ENCODE measurements at places on chromosomes 3 and 15.

- DNase-seq, result no peak
These were observed 7.2 kb upstream of the MUC13 start for GRCh38 chr3:124941771-124942170.

DNA sequence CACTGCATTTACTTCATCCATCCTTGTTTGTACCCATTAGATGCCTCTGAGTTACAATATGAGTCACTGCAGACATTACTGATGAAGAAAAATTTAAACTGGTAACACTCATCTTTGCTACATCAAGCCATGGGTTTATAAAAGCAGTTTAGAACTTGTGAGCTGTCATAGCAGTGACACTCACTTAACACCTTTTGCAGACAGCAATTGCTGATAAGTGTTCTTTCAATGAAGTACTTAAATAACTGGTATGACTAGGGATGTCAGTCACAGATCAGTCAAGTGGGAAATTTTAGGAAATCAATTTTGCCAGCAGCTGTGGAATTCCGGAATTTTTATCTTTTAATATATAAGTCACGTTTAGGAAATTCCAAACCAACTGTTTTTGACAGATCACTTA lies 643.0 kb downstream of the TBL1XR1 start:
- DNase-seq, result no peak

DNA sequence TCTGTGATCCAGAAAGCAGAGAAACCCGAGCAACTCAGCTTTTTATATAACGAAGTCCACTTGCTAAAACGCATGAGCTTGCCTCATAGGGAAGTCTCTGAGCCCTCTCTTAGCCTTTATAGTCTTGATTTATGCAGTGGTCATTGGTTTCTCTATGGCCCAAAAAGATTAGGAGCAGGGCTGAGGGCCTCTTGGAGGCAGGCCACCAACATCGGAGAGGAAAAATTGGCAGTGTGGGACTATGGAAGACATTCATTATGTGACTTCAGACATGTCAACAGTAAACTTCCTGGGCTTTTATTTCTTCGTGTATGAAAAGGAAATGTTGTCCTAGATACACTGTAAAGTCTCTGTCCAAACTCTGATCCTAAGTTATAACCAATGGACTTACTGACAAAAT lies 13.5 kb downstream of the RAB8B start:
- no peak for DNase-seq

DNA sequence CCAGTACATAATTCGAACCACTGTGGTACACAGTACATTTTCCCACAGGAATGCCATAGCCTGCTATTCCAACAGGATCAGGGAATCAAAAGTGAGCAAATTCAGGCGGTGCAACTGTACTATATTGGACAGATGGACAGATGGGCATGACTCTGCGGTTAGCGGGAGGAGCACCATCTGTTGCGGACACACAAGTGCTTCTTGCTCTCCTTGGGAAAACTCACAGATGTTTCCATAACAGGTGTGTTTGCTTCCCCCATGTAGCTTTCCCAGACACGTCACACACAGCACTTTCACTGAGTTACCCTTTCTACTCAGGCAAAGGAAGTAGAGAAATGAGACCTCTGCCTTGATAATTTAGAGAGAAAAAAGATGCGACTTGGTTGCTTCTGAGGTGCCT lies 325.1 kb upstream of the THBS1 start:
- DNase-seq, result no peak

DNA sequence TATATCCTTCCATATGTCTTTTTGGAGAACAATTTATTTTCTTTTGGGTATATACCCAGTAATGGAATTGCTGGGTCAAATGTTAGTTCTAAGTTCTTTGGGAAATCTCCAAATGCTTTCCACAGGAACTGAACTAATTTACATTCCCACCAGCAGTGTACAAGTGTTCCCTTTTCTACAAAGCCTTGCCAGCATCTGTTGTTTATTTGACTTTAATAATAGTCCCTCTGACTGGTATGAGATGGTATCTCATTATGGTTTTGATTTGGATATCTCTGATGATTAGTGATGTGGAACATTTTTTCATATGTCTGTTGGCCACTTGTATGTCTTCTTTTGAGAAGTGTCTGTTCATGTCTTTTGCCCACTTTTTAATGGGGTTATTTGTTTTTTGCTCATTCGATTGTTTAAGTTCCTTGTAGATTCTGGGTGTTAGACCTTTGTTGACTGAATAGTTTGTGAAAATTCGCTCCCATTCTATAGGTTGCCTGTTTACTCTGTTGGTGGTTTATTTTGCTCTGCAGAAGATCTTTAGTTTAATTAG lies 48.4 kb downstream of the TMEM45A start:
- no peak for DNase-seq

DNA sequence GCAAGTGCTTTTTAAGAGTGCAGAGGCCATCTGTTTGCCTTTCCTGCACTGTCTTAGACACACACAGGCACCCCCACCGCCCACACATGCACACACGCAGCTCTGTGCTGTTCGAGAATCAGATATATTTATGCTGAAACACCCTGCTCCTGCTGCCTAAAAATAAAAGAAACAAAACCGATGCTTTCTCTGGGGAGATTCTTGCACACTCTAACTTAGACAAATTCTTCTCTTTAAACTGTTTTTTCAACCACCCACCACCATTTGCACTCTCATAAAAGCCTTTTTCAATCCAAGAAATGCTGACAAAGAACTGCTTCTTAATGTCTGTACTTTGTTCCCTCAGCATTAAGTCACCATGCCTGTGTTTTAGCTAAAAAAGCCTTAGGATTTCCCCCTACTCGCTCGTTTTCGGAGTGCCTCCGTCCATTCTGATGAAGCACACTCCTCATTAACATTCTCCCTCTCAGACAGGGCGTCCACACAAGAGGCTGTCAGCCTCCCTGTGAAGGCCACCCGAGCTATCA lies 26.2 kb downstream of the SLC12A8 start:
- no peak for DNase-seq

GRCh38 chr3:150124142-150124541 lies 153.4 kb upstream of the PFN2 start:
- DNase-seq, result no peak

DNA sequence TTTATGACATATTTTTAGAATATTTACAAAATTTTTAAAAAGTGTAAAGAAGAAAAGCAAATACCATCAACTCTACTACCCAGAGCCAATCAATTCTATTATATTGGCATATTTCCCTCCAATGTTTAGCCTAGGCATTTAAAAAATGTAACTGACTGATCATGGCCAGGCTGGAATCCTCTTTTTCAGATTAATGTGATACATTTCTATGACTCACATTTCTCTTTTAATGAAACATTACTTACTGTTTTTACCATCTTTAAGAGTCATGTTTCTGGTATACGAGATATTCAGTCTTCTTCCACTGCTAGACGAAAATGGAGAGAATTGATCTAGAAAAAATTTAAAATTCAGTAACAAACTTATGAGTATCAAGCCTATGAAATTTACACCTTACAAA lies 53.4 kb upstream of the DCUN1D1 start:
- DNase-seq, result no peak

DNA sequence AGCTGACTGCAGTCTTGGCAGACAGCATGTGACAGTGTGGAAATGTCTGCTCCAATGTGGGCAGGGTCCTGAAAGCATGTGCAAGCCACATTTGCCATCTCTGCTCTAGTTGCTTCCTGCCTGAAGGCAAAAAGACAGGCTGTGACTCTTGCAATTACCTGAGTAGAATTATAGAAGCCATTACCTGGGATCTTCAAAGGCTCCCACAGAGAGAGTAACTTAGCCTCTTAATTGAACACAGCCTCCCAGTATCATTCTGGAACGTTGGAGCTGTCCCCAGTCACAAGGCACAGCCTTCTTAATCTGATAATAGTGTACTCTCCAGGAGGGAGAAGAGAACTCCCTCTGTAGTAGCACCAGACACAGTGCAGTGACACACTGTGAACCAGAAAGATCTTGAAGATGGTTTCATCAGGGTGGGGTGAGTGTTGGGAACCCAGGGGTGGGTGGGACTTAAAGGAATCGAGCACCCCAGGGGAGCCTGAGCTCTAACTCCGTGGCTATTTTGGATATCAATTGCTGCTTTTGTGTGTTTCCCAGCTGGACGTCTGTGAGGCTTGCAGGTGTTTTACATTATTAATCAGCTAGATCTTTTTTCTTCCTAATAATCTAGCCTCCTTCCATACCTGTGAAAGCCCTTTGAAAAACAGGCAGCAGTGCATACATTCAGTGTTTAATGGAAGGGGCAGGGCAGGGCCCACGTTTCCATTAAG lies 40.6 kb upstream of the GLCE start:
- DNase-seq, result no peak

GRCh38 chr3:98764472-98764884 lies 1.3 kb downstream of the ST3GAL6 start:
- no peak for DNase-seq

DNA sequence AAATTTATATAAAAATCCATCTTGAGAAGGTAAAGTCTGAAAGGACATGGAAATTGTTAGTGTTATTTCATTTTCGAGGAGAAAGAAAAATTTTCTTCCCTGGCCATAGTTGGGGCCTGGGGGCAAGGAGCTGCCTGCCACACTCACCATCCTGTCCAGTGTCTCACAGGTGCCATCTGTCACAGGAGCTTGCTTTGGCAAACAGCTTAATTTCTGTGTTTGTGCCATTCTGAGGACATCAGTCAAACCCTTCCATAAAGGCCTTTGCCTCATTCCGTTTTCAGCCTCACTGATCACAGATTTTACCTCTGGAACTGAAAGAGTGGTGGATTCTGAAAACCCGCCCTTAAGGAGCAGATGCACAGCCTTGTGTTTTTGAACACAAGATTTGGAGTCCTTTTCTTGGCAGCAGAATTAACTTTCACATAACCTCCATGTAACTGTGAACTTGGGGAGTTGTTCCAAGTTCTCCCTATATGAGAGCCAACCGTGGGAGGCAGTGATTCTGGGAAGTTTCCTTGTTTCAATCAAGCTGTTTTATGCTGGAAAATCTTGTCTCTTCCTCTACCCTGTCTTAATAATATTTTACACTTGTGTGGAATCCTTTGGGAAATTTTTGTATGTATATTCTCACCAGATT lies 254.7 kb downstream of the CACNA2D3 start:
- no peak for DNase-seq

GRCh38 chr3:188839187-188839695 lies 332.5 kb upstream of the TPRG1 start:
- DNase-seq, result no peak

GRCh38 chr15:67051088-67052045 lies 14.0 kb upstream of the SMAD3 start:
- DNase-seq, result no peak

- no peak for DNase-seq
These were observed 23.1 kb downstream of the AADAC start for GRCh38 chr3:151837057-151837456.

GRCh38 chr3:132405188-132405587 lies 12.1 kb upstream of the DNAJC13 start:
- no peak for DNase-seq

GRCh38 chr15:77599899-77600298 lies 32.8 kb downstream of the LINGO1 start:
- DNase-seq, result no peak

GRCh38 chr3:185709251-185709955 lies 115.4 kb downstream of the IGF2BP2 start:
- DNase-seq, result no peak

DNA sequence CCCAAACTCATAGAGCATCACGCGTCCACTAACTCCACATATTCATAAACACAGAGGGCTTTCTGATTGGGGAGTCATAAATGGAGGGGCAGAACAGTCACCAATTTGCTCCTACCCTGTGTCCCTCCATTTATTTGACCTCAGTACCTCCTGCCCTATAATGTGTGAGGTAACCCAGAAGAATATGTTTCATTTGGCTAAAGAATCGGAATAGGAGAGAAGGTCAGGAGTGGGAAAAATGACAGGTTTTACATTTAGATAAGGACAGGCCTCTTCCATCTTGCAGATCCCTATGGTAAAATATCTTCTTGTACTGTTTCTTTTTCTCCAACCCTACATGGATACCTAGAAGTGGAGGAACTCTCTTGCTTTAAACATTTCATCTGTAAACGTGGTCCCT lies 578.0 kb downstream of the TUSC7 start:
- DNase-seq, result no peak

DNA sequence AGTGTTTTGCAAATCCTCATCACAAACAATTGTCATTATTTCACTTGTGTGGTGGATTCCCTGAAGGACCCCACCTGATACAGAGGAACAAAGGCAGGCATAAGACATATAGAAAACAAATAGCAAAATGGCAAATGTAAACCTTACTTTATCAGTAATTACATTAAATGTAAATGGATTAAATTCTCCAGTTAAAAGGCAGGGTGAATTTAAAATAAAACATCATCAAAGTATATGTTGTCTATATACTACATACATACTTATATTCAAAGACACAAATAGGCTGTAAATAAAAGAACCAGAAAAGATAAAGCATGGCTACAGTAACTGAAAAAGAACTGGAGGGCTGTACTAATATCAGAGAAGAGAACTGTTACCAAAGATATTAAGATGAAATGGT lies 117.3 kb downstream of the RFX7 start:
- DNase-seq, result no peak

- no peak for DNase-seq
These were observed 11.5 kb upstream of the TEX9 start for GRCh38 chr15:56353740-56354139.

DNA sequence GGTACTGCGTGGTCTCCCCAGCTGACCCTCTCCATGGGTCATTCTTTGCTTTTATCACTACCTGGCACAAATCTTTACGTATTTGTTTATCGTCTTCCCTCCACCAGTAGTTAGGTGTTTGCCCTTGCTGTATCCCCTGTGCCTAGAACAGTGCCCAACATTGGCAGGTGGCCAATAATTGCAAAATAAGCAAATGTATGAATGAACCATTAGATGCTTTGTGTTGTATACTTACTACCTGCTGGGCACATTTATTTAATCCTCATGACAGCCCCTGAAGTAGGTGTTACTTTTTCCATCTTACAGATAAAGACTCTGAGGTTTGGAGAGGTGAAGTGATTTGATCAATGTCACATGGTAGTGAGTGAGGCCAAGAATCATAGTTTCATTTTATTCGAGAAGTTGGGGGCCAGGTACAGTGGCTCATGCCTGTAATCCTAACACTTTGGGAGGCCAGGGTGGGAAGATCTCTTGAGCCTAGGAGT lies 2.0 kb upstream of the TWF2 start:
- no peak for DNase-seq

DNA sequence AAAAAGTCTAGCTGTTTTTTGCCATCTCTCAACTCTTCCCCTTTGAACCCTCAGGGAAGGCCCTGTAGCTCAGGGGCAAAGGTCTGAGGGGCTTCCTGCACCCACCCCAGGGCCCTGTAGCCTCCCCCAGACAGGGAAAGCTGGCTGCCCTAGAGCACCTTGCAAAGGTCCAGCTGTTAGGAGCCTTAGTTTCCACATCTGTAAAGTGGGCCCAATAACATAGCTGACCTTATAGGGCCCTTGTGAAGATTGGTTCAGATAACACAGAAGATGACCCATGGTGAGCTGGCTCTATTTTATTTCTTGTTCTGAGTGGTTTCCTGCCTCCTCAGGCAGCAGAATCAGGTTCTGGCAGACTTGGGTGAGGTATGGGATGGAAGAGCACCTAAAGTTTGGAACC lies 55.2 kb upstream of the SMAD6 start:
- no peak for DNase-seq

- DNase-seq, result no peak
These were observed 53.8 kb downstream of the CMTM8 start for GRCh38 chr3:32292085-32292796.

- no peak for DNase-seq
These were observed 1061.9 kb downstream of the FHIT start for GRCh38 chr3:60189304-60189703.
